ENCODE measurements at places on chromosomes 3 and 15.
A peak's percentile ranks its signal among the peaks of the same experiment; 100 is the strongest.

GRCh38 chr15:39907216-39907615 lies 12.8 kb downstream of the GPR176 start:
- no peak for DNase-seq

- no peak for DNase-seq
These were observed 315.7 kb upstream of the WNT5A start for GRCh38 chr3:55802816-55803215.

- DNase-seq, result peak; percentile 52
These were observed 520 bp downstream of the SLC26A6 start for GRCh38 chr3:48634661-48635221.

DNA sequence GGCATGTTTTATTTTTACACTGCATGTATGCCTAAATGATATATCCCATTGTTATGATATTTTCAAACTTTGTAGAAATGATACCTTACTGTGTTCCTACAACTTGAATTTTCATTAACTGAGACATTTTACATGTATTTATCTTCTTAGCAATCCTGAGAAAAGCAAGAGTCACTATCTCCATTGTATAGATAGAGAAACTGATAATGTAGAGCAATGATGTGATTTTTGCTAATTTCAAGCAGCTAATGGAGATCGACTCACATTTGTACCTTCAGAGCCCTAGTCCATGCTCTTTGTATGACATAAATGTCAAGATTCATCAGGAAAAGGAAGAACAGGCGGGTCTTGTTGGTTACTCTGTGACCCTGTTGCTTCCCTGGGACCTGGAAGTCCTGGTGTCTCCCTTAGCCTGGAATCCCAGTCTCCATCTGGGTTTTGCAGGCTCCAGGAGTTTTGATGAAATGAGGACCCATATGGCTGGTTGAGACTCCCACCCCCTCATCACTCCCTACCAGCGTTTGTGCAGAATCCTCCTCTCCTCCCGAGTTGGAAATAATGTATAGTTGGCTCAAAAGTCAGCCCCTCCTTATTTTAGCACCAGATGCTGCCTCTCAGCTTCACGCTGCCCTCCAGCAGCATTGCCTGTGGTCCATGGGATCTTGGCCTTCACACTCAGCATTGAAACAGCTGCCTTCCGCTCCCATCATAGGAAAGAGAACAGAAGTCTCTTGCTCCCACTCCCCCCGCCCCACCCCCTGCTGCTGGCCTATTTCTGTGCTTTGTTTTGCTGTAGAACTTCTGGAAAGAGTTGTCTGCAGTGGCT lies 67.1 kb downstream of the APBA2 start:
- no peak for DNase-seq

DNA sequence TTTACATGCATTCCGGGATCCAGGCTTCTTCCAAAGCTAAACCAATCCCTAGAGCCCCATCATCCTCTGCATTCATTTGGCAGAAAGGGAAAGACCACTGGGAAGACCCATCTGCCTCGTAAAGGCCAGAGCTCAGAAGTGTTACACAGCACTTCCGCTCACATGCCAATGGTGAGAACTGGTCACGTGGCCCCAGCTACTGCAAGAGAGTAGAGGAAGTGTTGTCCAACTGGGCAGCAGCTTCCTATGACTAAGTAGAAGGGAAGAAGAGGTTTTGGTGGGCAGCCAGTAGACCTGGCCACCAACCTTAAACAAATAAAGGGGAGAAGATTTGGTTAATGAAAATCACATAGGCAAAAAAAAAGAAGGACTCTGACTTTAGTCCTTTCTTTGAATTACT lies 74.4 kb upstream of the PPP2R3A start:
- DNase-seq, result no peak

- DNase-seq, result no peak
These were observed 212.3 kb upstream of the LRRFIP2 start for GRCh38 chr3:37386627-37387230.

DNA sequence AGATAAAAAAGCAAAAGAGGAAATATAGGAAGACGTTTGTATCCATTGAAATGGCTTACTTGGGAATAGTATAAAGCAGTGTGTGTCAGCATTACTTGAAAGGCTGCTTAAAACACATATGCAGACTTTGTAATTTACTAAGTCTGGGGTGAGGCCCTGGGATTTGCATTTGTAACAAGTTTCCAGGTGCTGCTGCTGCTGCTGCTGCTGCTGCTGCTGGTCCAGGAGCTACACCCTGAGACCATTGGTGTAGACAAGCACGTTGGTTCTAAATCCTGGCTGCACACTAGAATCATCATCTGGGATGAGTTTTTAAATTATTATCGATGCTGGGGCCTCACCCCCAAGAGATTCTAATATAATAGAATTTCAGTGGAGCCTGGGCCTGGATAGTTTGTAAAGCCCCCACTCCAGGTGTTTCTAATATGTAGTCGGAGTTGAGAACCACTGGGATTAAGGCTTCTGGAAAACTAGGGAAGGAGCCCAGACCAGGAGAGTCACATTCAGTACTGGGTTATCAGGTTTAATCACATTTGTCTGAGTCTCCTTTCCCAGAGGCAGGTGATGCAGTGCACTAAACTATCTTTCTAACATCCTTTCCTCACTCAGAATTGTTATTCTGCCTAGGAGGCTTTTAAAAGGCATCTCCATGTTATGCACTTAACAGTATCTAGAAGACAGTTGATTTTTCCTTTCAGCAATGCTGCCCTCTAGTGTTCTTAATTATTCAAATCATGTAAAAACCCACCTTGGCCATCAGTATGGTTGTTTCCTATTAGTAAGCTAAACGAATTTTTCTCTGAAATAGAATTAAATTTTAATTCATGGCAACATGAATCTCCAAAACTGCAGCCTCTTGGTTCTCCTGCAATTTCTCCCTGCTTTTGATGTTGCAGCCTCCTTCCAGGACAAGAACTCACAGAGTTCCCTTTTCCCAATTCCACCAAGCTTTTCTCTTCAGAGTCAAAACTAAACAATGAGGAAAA lies 45.4 kb downstream of the SSR3 start:
- DNase-seq, result no peak

DNA sequence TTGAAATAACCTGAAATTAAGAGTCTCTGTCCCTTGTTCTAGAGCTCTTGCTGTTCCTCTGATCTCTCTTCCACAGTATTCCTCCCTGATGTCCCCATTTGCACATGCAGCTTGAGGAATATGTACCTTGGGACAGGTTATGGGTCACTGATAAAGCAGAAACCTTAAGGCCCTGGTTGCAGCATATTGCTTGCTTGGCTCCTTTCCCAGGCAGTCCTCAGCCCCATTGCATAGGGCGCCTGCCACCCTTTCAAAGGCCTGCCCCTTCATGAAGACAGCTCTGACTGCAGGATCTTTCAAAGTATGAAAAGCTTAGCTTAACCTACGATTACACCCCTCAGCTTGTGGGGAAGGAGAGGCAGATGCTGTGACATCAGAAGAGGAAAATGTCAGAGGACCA lies 51.6 kb downstream of the WDR76 start:
- DNase-seq, result no peak

GRCh38 chr3:189839576-189839975 lies 208.4 kb downstream of the TP63 start:
- no peak for DNase-seq

DNA sequence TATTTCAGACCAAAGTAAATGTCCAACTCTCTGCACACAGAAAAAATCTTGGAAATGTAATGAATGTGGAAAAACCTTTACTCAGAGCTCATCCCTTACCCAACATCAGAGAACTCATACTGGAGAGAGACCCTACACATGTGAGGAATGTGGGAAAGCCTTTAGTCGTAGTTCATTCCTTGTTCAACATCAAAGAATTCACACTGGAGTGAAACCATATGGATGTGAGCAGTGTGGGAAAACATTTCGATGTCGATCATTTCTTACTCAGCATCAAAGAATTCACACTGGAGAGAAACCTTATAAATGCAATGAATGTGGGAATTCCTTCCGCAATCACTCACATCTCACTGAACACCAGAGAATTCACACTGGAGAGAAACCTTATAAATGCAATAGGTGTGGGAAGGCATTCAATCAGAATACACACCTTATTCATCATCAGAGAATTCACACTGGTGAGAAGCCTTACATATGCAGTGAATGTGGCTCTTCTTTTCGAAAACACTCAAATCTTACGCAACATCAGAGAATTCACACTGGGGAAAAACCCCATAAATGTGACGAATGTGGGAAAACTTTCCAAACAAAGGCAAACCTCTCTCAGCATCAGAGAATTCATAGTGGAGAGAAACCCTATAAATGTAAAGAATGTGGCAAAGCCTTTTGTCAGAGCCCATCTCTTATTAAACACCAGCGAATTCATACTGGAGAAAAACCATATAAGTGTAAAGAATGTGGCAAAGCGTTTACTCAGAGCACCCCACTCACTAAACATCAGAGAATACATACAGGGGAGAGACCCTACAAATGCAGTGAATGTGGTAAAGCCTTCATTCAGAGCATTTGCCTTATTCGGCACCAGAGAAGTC lies 8.0 kb upstream of the ZNF501 start:
- DNase-seq, result no peak

DNA sequence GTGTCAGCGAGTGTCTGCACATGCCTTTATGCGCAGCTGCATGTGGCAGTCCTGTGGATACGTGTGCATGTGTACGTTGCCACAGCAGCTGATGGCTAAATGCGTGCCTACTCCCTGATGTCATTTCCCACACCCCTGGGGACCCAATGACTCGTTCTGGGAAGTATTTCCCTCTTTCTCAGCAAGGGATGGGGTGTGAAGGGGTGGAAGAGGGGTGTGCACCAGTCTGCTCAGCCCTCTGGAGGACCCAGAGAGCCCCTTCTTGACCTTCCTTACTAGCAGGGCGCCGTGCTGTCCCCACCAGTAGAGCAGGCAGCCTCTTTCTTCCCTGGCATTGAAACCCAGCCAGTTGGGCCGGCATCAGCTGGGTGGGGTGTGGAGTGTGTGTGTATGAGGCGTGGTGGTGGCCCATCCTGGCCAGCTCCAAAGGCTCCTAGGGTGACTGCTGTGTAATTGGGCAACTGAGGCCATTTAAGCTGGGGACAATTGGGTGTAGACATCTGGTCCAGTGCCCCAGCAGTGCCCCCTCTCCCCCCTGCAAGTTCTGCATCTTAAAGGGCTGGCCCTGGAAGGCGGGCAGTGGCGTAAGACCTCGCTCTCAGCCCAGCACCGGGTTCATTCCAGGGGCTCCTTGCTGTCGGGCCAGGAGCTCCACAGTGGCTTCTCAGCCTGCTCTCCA lies 19.2 kb downstream of the SNX33 start:
- DNase-seq, result no peak

- DNase-seq, result no peak
These were observed 19.0 kb downstream of the SYNM start for GRCh38 chr15:99123713-99124451.

DNA sequence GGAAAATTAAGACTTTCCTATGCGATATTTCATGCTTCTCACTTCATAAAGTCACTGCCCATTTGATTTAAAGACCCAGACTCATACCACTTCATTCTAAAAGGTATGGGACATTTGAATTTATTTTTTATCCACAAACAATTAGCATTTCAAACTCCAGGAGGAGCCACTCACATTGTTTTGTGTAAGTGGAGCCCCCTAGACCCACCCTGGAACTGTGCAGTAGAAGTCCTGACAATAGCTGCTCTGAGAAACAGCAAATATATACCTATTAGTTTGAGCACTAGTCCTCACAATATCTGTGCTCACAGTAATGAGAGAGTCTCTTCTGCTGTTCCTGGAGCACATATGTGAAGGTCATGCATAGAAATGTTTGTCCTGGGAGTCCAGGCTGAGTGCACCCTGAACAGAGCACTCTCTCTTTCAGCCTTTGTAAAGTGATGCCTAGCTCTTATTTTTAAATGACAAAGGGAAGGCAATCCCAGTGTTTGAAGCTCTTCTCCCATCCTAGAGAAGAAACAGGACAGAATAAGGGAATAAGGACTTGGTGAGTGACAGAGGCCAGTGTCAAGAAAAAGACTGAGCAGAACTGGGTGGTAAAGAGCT lies 127.5 kb upstream of the STRIT1 start:
- DNase-seq, result no peak

GRCh38 chr15:75738647-75739325 lies 26.1 kb upstream of the CSPG4 start:
- peak; percentile 92 for DNase-seq

GRCh38 chr15:95739131-95739530 lies 591.4 kb upstream of the NR2F2 start:
- DNase-seq, result no peak

- DNase-seq, result no peak
These were observed 4.4 kb upstream of the TPM1 start for GRCh38 chr15:63037976-63038720.

- DNase-seq, result no peak
These were observed 2.2 kb upstream of the UCN2 start for GRCh38 chr3:48565591-48566400.

DNA sequence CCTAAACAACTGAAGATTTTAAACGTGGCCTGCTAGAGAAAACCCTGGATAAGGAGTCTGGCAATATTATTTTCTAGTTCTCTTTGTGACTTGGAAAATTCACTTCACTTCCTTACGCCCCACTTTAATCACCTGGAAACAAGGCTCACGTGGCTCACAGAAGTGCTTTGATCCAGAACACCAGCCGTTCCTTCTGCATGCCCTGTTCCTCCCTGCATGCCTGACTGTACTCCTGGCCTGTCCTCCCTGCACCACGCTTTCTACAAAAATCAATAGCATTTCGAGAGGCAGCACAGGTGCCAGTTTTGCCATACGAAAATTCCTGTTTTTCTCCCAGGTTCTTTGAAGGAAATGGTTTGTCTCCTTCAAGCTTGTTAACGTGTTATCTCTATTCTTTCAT lies 474.2 kb upstream of the RGMA start:
- no peak for DNase-seq

GRCh38 chr15:81643771-81644170 lies 269.8 kb upstream of the TMC3 start:
- DNase-seq, result no peak

GRCh38 chr3:99716463-99716995 lies 78.1 kb downstream of the COL8A1 start:
- DNase-seq, result no peak

GRCh38 chr3:73600293-73600938 lies 24.3 kb downstream of the PDZRN3 start:
- DNase-seq, result no peak

DNA sequence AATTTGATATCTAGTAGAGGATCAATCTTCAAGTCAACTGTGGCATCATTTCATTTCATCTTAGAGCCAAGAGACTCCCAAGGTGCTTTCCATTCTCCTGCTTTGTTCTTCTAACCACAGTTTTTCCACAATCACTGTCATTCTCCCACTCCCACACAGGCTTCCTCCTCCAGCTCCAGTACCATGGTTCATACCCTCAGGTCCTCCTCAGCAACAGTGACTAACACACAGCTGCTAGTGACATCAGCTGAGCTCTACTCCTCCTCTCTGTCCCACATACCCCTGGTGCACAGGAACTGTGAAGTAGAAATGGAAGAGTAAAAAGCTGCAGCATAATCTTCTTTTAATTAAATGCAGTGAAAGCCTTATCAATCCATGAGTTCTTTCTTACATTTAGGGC lies 200.2 kb upstream of the DPH6 start:
- no peak for DNase-seq

- DNase-seq, result no peak
These were observed 97.6 kb downstream of the TPRG1 start for GRCh38 chr3:189269365-189269764.
